ENCODE measurements at places on chromosomes 4 and X. TPM values are rescaled to one million over a fixed set of nuclear protein-coding genes. Genes with fewer than 3 reads are reported as not detected.

Gene CHRDL1
- total RNA-seq: 3.3 TPM

Gene TLR8
- total RNA-seq: not detected

Gene SOX3
- 0.98 TPM for total RNA-seq

Gene GAGE12F
- total RNA-seq: not detected

- DNase-seq: no peak
- H3K36me3 ChIP-seq: no peaks in the 10 kb centered on the region
- no peak overlapping the region for H3K27ac ChIP-seq
- H3K4me1 ChIP-seq: peaks cover 3% of the 10 kb centered on the region
- H3K4me3 ChIP-seq: peak overlapping the region; percentile 54
Measured at GRCh38 chrX:53320543-53321229, 39.3 kb upstream of the IQSEC2 start.

- H3K27ac ChIP-seq: no peak overlapping the region
- no peaks in the 10 kb centered on the region for H3K27me3 ChIP-seq
- H3K4me1 ChIP-seq: no peaks in the 10 kb centered on the region
- peak; percentile 21 for DNase-seq
- H3K4me3 ChIP-seq: no peak overlapping the region
- no peaks in the 10 kb centered on the region for H3K36me3 ChIP-seq
Measured at GRCh38 chr4:160026721-160027120, 923.8 kb downstream of the RAPGEF2 start.

DNA sequence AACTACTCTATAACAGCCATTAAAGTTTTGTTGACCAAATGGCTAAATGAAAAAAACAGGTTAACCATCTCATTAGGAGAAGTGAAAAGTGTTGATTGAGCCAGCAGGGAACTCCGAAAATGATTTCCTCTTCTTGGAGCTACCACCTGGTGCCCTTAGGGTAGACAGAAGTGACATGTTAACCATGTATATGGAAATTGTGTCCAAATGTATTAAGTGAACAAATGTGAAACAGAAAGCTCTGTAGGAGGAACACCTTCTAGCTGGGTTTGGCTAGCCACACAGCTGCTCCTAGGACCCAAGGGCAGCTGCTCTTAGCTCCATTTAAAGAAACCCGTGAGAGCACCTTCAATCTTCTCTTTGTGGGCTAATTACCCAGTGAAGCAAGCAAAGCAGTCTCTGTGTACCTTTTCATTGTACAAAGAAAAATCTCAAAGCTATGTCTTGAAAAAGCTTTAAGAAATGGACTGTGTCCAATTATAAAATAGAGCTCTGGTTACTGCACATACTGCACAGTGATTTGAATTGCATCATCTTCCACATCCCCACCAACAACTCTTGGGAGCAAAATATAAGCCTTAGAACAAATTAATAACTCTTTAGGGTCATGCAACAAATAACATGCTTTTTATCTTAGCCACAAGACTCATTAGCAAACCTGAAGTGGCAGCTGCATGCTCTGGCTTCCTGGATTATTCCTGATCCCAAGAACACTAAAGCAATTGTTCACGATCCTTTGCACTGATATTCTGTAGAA lies 59.2 kb upstream of the PARM1 start:
- no peaks in the 10 kb centered on the region for H3K27me3 ChIP-seq
- no peak for DNase-seq
- H3K27ac ChIP-seq: no peak overlapping the region
- no peak overlapping the region for H3K4me3 ChIP-seq
- no peaks in the 10 kb centered on the region for H3K36me3 ChIP-seq

GRCh38 chr4:88989990-88990389 lies 67.0 kb downstream of the FAM13A start:
- no peak overlapping the region for H3K27ac ChIP-seq
- no peaks in the 10 kb centered on the region for H3K36me3 ChIP-seq
- peak; percentile 37 for DNase-seq

DNA sequence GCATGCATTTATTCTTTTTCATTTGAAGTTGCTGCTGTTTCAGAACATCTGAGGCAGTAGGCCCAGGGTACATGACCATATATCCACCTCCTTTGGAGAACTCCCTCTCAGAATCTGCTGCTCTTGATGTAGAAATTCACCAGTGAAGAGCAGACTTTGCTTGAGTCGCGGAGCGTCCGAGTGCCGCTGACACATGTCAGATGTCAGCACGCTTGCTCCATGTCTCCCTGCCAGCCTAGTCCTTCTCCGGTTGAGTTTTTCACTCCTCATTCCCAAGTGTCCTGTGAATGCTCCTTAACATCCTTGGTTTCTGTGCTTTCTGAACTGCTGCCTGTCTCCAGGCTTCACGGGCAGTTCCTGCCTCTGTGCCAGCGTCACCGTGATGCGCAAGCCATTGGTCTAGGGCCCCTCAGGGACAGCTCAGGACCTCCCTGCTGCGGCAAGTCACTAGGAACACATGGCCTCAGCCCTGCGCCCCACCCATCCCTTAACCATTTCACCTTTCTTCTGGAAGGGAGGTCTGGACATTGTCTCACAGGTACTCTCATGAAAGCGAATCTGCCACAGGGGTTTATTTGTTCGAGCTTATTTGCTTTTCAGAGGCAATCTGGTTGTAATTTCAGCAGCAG lies 93.1 kb upstream of the RBPJ start:
- no peaks in the 10 kb centered on the region for H3K36me3 ChIP-seq
- H3K4me3 ChIP-seq: no peak overlapping the region
- H3K4me1 ChIP-seq: no peaks in the 10 kb centered on the region
- no peak for DNase-seq

GRCh38 chrX:134737061-134737460 lies 78.8 kb upstream of the PLAC1 start:
- no peak overlapping the region for H3K27ac ChIP-seq
- DNase-seq: peak; percentile 14
- no peaks in the 10 kb centered on the region for H3K27me3 ChIP-seq
- peaks cover 8% of the 10 kb centered on the region for H3K4me1 ChIP-seq
- H3K36me3 ChIP-seq: no peaks in the 10 kb centered on the region
- no peak overlapping the region for H3K4me3 ChIP-seq

- no peaks in the 10 kb centered on the region for H3K27me3 ChIP-seq
- DNase-seq: no peak
- no peak overlapping the region for H3K27ac ChIP-seq
- H3K4me3 ChIP-seq: no peak overlapping the region
Measured at GRCh38 chrX:17537723-17538243, 162.8 kb downstream of the NHS start.

DNA sequence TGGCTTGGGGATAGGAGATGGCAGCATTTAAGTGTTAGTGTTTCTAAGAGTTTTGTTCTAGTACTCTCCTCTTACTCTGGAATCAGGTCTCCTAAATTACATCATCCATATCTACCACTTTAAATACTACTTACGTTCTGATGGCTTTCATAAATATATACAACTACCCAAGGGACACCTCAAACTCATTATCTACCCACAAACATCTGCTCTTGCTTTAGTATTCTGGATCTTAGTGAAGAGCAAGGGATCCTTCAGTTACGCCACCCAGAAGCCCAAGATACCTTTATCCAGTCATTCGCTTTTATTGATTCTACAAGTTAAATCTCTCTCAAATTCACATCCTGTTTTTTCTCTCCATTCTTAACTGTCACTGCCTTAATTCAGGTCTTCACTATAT lies 7.0 kb downstream of the NUP54 start:
- H3K4me1 ChIP-seq: no peaks in the 10 kb centered on the region
- H3K27me3 ChIP-seq: no peaks in the 10 kb centered on the region
- DNase-seq: no peak
- no peak overlapping the region for H3K27ac ChIP-seq
- no peak overlapping the region for H3K4me3 ChIP-seq

- H3K27ac ChIP-seq: no peak overlapping the region
- no peak for DNase-seq
- no peaks in the 10 kb centered on the region for H3K4me1 ChIP-seq
- H3K4me3 ChIP-seq: no peak overlapping the region
Measured at GRCh38 chrX:72159769-72160168, 21.8 kb upstream of the PIN4 start.

- no peak for DNase-seq
- H3K27ac ChIP-seq: no peak overlapping the region
- H3K27me3 ChIP-seq: no peaks in the 10 kb centered on the region
- no peaks in the 10 kb centered on the region for H3K4me1 ChIP-seq
- no peaks in the 10 kb centered on the region for H3K36me3 ChIP-seq
- no peak overlapping the region for H3K4me3 ChIP-seq
Measured at GRCh38 chr4:173682609-173683008, 152.6 kb upstream of the HAND2 start.

- peak within 1 kb of the TSS; percentile 91 for H3K27ac ChIP-seq
- H3K36me3 ChIP-seq: no peaks in the 10 kb centered on the region
- peak; percentile 75 for DNase-seq
- peak within 1 kb of the TSS; percentile 93 for H3K4me3 ChIP-seq
- no peaks in the 10 kb centered on the region for H3K27me3 ChIP-seq
Measured at GRCh38 chr4:113979148-113979904, at the start of gene ARSJ. Gene ARSJ, minus strand, starts transcription at chr4:113979647. Its CDS starts 813 bp downstream, at chr4:113978834.

DNA sequence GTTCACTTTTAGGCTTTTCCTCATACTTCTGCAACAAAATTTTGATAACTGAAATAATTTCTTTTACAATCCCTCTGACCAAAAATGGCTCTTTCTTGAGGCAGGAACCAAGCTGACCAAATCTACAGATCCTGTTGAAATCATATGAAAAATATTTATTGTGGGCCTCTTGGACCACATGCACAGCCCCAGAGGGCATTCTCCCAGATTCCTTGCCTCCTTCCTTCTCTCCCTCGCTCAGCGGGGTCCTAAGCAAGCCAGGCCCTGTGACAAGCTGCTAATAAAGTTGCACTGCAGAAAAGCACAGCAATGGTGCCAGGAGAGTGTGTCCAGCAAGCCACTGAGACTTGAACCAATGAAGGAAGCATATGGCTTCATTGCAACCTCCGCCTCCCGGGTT lies 40.7 kb downstream of the PRDM5 start:
- H3K27ac ChIP-seq: no peak overlapping the region
- no peaks in the 10 kb centered on the region for H3K36me3 ChIP-seq
- H3K4me1 ChIP-seq: no peaks in the 10 kb centered on the region
- DNase-seq: no peak

DNA sequence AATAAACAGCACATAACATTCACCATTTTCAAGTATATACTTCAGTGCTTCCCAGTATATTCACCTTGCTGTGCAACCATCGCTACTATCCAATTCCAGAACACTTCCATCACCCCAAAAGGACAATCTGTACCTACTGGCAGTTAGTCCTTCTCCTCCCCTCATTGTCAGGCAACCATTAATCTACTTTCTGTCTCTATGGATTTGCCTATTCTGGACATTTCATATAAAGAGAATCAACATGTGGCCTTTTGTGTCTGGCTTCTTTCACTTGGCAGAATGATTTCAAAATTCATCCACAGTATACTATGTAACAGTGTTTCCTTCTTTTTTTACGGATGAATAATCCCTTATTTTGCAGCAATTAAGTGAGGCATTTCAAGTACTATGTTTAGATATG lies 189.4 kb downstream of the FBXW7 start:
- no peak overlapping the region for H3K27ac ChIP-seq
- H3K36me3 ChIP-seq: no peaks in the 10 kb centered on the region
- H3K4me1 ChIP-seq: no peaks in the 10 kb centered on the region
- no peak overlapping the region for H3K4me3 ChIP-seq
- H3K27me3 ChIP-seq: no peaks in the 10 kb centered on the region

- DNase-seq: no peak
- H3K4me1 ChIP-seq: peaks cover 29% of the 10 kb centered on the region
- H3K27me3 ChIP-seq: no peaks in the 10 kb centered on the region
- H3K4me3 ChIP-seq: no peak overlapping the region
- no peaks in the 10 kb centered on the region for H3K36me3 ChIP-seq
- no peak overlapping the region for H3K27ac ChIP-seq
Measured at GRCh38 chr4:159292137-159292896, 189.4 kb downstream of the RAPGEF2 start.

DNA sequence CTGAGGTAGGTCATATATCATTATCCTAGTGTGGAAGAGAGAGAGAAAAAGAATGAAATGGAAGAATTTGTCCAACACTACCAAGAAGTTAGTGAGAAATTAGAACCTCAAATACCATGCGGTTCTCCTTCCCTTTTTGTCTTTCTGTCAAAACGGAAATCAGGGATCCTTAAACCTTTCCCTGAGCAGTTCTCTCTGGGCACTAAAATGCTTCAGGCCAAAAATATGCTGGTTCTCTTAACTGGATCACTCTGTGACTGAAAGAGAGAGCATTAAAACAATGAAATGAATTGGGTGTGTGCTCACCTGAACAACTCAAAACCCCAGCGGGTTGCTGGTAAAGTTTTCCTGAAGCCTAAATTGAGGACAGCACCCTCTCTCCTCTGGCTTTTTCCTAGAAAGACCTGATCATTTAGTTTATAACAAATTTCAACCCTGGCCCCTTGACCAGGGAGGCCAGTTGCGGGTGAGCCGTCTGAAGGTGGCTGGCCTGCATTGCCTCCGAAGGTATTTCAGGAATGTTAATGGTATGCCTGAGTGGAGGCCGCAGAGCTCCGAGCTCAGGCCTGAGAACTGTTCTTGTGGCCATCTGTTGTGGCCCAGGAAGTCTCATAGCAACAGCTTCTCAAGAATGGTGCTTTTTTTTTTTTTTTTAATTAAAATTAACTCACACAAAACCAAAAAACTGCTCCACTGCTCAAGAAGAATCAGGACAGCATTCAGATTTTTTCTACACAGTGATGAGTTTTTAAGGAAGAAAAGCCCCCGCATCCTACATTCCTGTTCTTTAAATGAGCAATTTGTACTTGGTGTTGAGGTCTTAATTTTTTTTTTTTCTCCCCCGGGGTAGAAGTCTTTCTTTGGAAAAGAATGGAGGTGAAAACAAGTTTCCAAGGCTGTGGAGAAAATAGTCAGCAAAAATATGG lies 155.1 kb downstream of the SHROOM3 start:
- H3K36me3 ChIP-seq: no peaks in the 10 kb centered on the region
- H3K4me3 ChIP-seq: peak overlapping the region; percentile 39
- H3K27ac ChIP-seq: peak overlapping the region; percentile 98
- DNase-seq: peak; percentile 98

DNA sequence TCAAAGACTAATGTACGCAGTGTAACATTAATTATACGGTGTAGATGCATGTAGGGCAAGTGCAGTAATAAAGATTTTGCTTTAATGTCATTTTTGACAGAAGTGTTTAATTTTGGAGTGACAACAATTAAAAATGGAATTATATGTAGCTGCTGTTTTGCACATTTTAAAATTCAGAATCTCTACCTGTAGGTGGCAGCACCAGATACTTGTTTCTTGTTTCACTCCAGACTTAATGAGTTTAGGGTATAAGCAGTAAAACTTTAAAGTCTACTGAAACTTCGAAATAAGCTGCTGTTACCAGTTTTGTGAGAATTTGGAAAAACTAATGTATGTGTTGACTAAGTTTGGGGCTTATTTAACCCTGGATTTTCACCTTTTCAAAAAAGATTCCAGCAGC lies 144.9 kb downstream of the POLA1 start:
- H3K27ac ChIP-seq: no peak overlapping the region
- H3K27me3 ChIP-seq: no peaks in the 10 kb centered on the region
- no peak overlapping the region for H3K4me3 ChIP-seq
- no peaks in the 10 kb centered on the region for H3K36me3 ChIP-seq
- DNase-seq: peak; percentile 14
- no peaks in the 10 kb centered on the region for H3K4me1 ChIP-seq

GRCh38 chrX:27840881-27841280 lies 33.1 kb downstream of the MAGEB10 start:
- H3K27me3 ChIP-seq: no peaks in the 10 kb centered on the region
- H3K36me3 ChIP-seq: no peaks in the 10 kb centered on the region
- no peak overlapping the region for H3K27ac ChIP-seq
- no peaks in the 10 kb centered on the region for H3K4me1 ChIP-seq
- no peak overlapping the region for H3K4me3 ChIP-seq
